KBM-7 (cell line): ENCODE measurements at places on chromosomes 13 and 19.

DNA sequence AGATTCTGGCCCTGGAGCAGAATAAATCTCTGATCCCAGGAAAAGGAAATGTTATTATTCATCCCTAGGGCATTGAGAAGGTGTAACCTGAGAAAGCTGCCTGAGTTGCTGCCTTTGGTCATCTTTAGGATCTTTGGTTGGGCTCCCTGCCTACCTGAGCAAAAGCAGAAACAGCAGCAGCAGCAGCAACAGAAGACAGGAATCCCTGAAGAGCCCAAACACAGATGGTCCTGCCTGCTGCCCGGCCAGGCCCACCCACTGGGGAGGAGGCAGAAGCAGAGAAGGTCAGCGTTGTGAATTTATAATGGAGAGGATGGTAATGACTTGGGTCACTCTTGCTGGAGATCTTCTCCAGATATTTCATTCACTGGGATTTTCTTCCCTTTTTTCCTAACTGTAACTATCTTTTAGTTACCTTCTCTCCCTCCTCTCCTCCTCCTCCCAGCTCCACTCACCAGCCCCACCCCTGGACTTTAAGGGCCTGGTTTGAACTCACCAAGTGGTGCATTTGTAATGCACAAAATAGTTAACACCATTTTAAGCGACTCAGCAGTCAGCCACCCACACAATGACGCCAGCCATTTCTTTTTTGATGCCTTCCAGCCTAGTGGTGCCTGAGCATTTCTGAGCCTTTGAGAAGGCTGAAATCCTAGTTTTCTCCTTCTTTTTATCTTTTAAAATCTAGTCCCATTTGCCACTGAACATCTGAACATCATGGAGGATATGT, 91.7 kb downstream of the HSPH1 start:
- DNase-seq = no peak

DNA sequence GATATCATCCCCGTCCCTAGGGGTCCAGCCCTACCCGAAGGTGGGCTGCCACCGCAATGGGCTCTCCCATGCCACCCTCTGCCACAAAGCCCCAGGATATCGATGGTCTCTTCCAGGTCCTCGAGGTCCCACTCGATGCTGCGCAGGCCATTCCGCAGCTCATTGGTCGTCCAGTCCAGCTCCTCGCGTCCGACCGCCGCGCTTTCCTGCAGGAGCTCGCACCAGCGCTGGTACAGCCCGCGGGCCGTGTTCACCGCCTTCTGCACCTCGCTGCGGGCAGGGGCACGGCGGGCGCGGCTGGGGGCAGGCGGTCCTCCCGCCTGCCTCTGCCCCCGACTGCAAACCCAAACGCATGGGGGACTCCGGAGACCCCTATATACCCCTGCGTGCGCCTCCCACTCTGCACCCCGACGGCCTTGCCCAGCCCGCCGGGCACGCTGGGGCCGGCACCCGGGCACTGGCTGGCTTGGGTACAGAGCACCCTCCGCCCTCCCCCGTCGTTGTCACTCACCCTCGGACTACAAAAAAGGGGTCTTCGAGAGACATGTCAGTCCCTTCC, 468 bp downstream of the STX10 start:
- peak; percentile 51 for DNase-seq

DNA sequence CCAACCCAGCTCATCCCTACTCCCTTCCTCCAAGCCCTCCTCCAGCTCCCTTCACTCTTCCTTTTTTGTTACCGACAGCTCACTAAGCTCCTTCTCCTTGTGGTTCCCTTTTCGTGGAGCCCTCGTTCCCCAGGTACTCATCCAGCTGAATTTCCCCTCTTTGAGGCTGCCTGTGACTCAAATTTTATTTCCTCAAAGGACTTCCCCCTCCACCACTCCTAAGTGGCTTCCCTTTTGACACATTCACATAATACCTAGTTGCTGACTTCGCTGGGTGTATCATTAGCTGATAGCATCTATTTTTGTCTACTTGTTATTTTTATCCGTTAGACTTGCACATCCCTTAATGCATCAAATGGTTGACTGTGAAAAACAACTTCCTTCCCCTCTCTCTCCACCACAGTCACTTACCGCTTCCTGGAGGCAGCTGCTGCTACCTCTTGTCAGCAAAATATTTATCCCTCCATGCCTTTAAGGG, 14.5 kb downstream of the FFAR2 start:
- peak; percentile 90 for DNase-seq

GRCh38 chr13:28718196-28718542, 601 bp downstream of the SLC46A3 start:
- DNase-seq = no peak

- no peak for DNase-seq
Measured at GRCh38 chr19:12647047-12647446, 19.5 kb downstream of the MAN2B1 start.

DNA sequence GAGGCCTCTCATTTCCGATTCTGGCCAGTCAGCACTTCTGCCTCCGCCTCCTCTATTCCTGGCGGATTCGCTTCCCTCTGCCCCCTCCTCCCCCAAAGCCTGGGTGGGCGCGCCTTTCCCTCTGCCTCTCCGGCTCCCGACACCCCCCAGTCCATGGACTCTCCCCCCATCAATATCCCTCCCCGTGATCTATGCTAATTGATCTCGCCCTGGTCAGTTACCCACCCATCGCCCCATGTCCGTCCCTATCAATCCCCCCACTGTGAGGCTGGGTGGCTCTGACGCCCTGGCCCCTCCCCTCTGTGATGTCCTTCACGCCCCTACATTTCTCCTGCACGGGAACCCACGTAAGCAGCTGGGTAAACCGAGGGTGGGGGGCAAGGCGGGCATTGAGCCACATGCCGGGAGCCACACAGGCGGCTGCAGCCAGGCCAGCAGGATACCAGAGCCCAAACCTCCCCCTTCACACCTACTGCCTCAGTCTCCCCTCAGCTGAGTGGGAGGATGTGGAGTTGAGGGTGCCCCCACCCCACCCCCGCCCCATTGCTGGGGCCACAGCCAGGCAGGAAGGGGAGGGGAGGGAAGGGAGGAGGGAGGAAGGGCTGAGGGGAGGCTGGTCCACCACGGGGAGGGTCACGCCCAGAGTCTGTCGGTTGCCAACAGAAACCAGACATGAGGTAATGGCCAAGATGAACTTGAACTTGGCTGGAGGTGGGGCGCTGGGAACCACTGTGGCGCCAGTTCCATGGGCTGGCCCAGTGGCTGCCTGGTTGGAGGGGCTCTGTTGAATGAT, 21.0 kb downstream of the SMIM24 start:
- no peak for DNase-seq

- no peak for DNase-seq
Measured at GRCh38 chr19:22893855-22894270, 61.8 kb downstream of the ZNF723 start.

DNA sequence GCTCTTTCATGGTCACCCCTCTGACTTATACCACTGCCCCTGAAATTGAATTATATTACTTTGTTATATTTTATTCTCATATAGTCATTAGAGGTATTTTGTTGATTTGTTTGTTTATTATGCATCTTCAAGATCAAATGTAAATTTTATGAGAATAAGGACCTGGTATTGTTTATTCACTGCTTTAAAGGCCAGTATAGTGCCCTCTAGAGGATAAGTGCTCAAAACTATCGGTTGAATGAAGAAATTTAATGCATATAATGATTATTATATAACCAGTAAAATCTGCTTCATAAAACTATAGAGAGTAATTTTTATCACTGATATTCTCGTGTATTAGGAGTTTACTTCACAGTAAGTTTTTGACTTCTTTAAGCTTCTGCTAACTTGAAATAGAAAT, 1401.9 kb downstream of the SLITRK1 start:
- no peak for DNase-seq

DNA sequence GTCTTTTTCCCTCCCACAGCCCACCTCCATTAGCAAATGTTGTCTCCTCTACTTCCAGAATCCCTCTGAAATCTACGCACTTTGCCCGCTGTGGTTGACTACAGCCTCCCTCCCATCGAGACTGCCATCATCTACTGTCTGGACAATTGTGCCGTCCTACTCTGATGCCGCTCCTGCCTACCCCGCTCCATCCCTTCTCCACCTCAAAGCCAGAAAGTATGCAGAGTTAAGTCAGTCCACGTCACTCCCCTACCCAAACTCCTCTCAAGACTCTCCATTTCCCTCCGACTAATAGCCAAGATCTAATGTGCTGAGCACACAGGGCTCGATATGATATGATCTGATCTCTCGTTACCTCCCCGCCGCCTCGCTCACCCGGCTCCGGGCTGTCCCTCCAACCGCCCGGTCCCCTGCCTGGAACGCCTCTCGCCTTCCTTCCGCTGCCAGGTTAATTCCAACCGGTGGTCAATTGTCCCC, 556 bp downstream of the CACTIN start:
- DNase-seq = peak; percentile 12

DNA sequence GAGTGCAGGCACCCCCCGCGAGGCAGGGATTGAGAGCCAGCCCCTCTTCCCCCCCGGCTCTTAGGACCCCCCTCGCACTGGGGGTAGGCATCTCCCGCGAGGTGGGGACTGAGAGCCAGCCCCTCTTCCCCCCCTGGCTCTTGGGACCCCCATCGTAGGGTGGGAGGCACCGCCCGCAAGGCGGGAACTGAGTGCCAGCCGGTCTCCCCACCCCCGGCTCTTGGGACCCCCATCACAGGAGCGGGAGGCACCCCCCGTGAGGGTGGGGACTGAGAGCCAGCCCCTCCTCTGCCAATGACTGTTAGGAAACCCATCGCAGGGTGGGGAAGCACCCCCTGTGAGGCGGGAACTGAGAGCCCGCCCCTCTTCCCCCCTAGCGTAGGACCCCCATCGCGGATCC, 363.4 kb upstream of the SPRY2 start:
- no peak for DNase-seq

DNA sequence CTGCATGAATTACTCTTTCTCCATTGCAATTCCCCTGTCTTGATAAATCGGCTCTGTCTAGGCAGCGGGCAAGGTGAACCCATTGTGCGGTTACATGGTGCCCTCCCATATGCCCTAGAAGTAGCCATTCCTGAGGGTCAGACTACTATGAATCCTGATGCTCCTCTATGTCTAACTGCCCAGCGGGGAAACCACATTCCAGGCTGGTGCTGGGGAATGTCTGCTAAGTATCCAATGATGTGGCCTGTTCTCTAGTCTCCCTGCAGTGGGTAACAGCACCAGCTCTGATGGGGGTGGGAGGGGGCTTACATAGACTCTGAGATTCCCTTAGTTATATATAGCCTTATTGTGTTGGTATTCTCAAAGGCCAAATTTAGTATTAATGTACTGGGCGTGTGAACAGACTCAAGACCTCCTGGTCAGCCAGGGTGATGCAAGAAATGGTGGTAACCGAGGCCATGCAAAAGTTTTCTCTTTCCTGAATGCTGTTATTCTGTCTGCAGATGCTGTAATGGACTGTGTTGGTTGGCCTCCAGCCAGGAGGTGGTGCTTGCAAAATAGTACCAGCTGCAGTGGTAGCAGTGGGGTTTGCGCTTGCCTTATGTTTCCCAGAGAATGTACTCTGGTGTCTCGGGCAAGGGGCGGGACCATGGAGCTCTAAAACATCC, 564.8 kb upstream of the SLITRK1 start:
- no peak for DNase-seq

DNA sequence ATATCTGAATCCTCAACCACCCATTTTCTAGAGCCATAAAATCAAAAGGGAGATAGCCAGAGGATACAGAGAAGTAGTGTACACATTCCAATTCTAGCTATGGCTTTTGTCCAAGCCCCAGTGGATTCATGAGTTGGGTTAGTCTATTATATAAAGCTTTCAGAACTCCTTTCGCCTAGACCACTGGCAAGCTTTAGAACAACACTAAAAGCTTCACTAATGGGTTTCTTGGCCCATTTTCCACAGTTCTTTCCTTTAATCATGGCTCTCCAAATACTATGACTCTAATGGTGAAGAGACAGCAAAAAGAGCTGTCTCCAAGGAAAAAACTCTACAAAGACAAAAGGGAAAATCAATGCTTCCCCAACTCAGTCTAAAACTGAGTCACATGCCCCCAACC, 48.2 kb upstream of the SLITRK5 start:
- DNase-seq = no peak

- DNase-seq = no peak
Measured at GRCh38 chr13:23651887-23652286, 81.7 kb downstream of the TNFRSF19 start.

GRCh38 chr13:30692113-30692512, 43.2 kb upstream of the ALOX5AP start:
- DNase-seq = no peak

GRCh38 chr13:52703482-52703881, 36.1 kb downstream of the CNMD start:
- no peak for DNase-seq

DNA sequence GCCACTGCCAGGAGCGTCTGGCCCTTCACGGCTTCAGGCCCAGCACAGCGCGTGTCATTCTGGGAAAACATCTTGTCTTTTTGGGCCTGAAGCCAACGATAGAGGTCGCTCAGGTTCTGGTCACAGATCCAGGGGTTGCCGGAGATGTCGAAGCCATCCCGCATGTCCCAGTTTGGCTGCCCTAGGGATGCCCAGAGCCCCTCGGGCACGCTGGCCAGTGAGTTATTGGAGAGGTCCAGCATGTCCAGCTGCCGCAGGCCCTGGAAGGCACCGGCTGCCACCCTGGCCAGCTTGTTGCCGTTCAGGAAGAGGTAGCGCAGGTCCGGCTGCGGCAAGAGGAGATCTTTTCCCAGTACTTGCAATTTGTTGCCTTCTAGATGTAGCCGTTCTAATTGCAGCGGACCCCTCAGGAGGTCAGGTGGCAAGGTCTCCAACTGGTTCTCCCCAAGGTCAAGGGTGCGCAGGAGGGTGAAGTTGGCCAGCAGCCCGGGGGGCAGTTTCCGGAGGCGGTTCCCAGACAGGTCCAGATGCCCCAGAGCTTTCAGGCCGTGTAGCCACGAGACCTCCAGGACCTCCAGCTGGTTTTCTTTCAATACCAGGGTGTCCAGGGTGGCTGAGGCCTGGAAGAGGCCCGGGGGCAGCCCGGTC, 1.8 kb downstream of the LRG1 start:
- no peak for DNase-seq

- no peak for DNase-seq
Measured at GRCh38 chr13:107832500-107833100, 382.7 kb downstream of the LIG4 start.

- no peak for DNase-seq
Measured at GRCh38 chr13:78881054-78881453, 222.1 kb upstream of the OBI1 start.

DNA sequence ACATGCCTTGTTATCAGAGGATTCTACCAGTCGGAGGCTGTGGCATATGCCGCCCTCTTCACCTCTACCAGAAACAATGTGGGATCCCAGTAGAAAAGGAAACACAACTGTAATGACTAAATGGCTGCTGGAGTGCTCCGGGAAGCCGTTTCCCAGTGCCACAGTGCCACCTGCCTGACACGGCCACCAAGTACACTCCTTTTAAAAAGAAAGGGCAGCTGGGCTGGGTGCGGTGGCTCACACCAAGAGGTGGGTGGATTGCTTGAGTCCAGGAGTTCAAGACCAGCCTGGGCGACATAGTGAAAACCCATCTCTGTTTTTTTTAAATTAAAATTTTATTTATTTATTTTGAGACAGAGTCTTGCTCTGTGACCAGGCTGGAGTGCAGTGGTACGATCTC, 67.3 kb downstream of the TRPM4 start:
- peak; percentile 78 for DNase-seq

GRCh38 chr19:6750062-6750461, 10.6 kb downstream of the TRIP10 start:
- DNase-seq = no peak

- no peak for DNase-seq
Measured at GRCh38 chr13:104086759-104087158, 1020.5 kb upstream of the SLC10A2 start.
